ENCODE measurements at places on chromosomes 5 and 9. TPM values are rescaled to one million over a fixed set of nuclear protein-coding genes. Genes with fewer than 3 reads are reported as not detected.

DNA sequence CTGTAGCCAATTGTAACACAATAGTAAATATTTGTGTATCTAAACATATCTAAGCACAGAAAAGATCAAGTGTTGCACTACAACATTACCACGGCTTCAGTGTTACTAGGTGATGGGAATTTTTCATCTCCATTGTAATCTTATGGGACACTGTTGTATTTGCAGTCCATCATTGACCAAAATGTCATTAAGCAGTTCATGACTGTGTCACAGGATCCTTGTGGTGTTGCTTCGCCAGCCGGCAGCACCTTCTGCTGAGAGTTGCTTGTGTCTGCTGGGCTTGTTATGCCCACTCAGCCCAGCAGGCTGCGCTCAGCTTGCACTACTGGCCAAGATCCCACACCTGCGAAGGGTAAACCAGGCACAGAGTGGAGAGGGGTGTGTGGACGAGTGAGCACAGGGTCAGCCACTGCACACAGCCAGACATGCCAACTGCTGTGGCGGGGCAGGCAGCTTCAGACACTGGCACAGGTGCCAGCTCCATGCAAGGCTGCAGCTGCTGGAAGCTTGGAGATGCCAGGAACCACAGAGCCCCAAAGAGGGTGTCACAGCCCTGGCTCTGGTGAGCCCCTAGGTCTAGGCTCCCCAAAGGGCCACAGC is 273.7 kb downstream of the CETN3 start:
- no peaks in the 10 kb centered on the region for H3K27me3 ChIP-seq
- no peak overlapping the region for H3K27ac ChIP-seq
- H3K36me3 ChIP-seq = no peaks in the 10 kb centered on the region
- H3K4me3 ChIP-seq = no peak overlapping the region
- DNase-seq = no peak
- H3K4me1 ChIP-seq = no peaks in the 10 kb centered on the region

DNA sequence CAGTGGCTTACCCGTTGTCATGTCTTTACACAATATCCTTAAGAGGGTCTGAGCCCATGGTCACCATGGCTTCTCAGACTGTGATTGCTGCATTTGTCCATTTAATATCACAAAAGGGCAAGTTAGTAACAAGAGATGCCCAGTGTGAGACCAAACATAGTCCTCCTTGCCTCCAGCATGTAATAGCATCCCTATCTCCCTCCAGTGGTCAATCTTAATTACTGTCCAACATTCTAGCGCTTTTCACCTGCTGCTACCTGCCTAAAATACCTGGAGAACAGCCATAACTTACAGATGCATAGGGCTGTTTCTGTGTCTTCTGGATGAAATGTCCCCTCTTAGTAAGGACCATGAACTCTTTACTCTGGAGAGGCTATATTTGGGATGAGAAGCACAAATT is 267.2 kb upstream of the DAB2 start:
- no peak for DNase-seq
- no peaks in the 10 kb centered on the region for H3K36me3 ChIP-seq
- H3K4me1 ChIP-seq = no peaks in the 10 kb centered on the region
- no peak overlapping the region for H3K4me3 ChIP-seq
- no peaks in the 10 kb centered on the region for H3K27me3 ChIP-seq
- H3K27ac ChIP-seq = no peak overlapping the region

DNA sequence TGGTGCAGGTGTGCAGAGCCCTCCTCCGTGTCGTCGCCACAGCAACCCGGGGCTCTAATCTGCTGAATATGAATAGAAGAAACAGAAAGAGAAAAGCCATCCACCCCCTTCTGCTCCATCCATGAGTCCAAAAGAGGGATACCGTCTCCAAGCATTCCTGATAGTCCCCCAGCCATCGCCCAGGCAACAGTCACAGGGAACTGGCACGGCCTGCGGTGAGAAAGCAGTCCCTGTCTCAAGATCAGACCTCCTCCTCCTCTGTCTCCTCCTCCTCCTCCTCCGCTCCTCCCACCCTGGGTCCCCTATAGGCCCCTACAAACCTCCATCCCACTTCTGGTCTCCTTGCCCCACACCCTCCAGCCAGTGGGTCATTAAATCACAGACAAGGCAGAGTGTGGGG is 308.1 kb upstream of the MPDZ start:
- H3K36me3 ChIP-seq = no peaks in the 10 kb centered on the region
- H3K27ac ChIP-seq = no peak overlapping the region
- no peak overlapping the region for H3K4me3 ChIP-seq
- no peak for DNase-seq
- no peaks in the 10 kb centered on the region for H3K4me1 ChIP-seq

GRCh38 chr5:10291692-10292339 is 15.9 kb downstream of the CMBL start:
- no peak overlapping the region for H3K4me3 ChIP-seq
- H3K27me3 ChIP-seq = no peaks in the 10 kb centered on the region
- H3K36me3 ChIP-seq = no peaks in the 10 kb centered on the region
- DNase-seq = no peak
- peaks cover 9% of the 10 kb centered on the region for H3K4me1 ChIP-seq

The PCDHGA1 gene
- polyA plus RNA-seq = 0.09 TPM

The FAT2 gene
- 58.0 TPM for polyA plus RNA-seq

The POU5F2 gene
- 0.04 TPM for polyA plus RNA-seq
